ENCODE measurements at places on chromosomes 5 and 9. TPM values are rescaled to one million over a fixed set of nuclear protein-coding genes. Genes with fewer than 3 reads are reported as not detected.

- DNase-seq, result no peak
Measured at GRCh38 chr5:78671609-78672008, 23.0 kb upstream of the LHFPL2 start.

GRCh38 chr5:127612441-127613141, 36.3 kb upstream of the CTXN3 start:
- no peak for DNase-seq

The FLT4 gene
- total RNA-seq, result 8.2 TPM

The MPDZ gene
- total RNA-seq, result 52.3 TPM

DNA sequence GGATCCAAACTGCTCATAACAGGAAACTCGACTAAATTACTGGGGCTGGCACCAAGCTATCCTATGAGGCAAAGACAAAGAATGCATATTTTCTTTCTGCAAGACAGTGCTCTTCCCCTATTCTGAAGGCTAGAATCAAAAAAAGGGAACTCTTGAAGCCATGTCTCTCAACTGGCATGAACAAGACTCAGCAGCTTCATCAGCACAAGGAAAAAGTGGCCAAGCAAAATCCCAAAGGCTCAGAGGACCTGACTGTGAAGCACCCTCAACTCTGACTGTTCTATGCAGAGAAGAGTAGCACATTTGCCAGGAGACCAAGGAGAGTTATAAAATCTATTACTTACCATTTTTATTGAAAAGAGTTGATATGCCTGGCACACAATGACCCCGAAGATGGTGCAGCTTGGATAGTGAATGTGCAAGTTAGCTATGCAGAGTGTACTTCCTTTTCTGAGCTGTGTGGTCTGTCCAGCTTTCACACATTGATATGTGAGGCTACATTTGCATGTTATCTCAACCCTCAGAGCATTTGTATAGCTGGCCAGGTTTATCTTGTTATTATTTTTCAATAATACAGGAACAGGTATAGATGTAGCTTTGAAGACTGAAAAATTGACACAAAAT, 51.0 kb upstream of the FYB1 start:
- no peak for DNase-seq

- no peak for DNase-seq
Measured at GRCh38 chr5:141515141-141515540, 26.3 kb downstream of the PCDHGC5 start.

GRCh38 chr5:74502479-74502950, 138.0 kb downstream of the ENC1 start:
- DNase-seq, result no peak

- DNase-seq, result no peak
Measured at GRCh38 chr5:177382423-177383029, 1.7 kb upstream of the SLC34A1 start.

- DNase-seq, result no peak
Measured at GRCh38 chr5:2430606-2431005, 320.9 kb downstream of the IRX2 start.

DNA sequence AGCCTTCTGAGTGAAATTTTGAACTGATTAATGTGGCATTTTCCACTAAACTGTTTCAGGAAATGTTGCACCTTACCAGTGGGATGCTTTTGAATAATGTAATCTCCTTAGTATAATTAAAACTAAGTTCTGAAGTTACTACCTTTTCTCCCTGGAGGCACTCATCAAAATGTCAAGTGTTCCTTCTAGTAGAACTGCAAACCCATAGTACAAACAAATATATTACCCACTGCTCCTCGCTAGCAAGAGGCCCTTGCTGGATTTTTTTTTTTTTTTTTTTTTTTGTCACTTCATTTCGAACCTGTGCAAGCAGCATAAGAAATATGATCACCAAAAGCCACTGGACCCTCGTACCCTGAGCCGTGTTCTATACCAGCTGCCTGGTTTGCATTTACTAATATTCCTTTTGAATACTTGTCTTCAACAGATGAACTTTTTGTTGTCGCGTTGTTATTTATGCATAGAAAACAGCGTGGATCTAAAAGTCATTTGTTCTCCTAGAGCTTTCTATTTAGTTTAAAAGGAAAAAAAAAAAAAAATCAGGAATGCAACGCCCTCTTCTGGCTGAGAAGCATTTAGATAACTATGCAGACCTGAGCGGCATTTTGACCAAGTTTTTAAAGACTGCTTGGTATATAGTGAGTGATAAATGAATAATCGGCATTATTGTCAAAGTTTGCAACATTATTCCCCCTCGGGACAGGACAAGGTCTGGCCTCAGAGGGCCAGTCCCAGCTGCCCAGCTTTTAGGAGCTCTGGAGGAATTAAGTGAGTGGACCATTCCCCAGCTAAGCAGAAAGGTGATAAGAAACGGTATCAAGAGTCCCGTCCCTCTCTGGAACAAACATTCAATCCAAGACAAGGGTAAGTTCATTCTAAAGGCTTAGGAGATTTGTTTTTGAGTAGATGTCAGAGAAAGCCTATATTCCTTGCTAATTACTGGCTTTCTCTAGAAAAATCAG, 162.5 kb upstream of the KIF2A start:
- no peak for DNase-seq

The PDGFRB gene
- 68.3 TPM for total RNA-seq

GRCh38 chr5:147538236-147538635, 28.4 kb upstream of the DPYSL3 start:
- DNase-seq, result no peak

The SPATA31D4 gene
- not detected for total RNA-seq

GRCh38 chr9:71003346-71003745, 118.1 kb downstream of the TRPM3 start:
- no peak for DNase-seq

GRCh38 chr5:179818746-179819295, 1.9 kb upstream of the SQSTM1 start:
- DNase-seq, result peak; percentile 96

The PCDHGB3 gene
- total RNA-seq, result 3.9 TPM

GRCh38 chr5:98770209-98770910, 3.1 kb upstream of the RGMB start:
- peak; percentile 64 for DNase-seq

The MARCHF6 gene
- 140 TPM for total RNA-seq

DNA sequence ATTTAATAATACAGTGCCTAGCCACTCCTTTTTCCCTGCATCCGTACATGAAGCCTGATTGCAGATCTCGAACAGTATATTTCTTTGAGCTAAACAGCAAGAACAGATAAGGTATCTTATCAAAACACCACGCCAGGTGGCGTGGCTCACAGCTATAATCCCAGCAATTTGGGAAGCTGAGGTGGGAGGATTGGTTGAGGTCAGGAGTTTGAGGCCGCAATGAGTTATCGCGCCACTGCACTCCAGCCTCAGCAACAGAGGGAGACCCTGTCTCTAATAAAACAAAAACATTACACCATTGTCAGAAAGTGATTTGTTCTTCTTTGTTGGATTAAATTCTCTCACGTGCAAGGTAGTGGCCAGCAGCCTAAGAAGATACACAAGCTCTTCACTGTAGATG, 291.2 kb upstream of the DMRT1 start:
- no peak for DNase-seq

DNA sequence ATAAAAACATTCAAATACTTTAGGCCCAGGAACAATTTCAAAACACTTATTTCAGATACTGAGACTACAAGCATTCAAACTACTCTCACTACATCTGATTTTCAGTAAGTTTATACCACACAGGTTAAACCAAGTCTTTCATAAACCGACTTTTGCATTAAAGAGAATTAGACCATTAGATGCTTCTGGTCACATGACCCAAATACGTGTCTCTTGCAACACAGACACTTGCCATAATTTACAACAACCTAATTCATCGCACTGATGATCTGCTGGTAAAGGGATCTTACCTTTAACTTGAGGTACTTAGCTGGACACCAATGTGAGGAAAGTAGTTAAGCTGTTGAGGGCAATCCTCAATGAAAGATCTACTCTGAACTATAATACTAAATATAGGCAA, 3.2 kb downstream of the HNRNPH1 start:
- no peak for DNase-seq

The NAA35 gene
- total RNA-seq, result 18.0 TPM

The GRIA1 gene
- 0.41 TPM for total RNA-seq

GRCh38 chr5:84255315-84255714, 129.4 kb downstream of the EDIL3 start:
- DNase-seq, result no peak

- DNase-seq, result no peak
Measured at GRCh38 chr9:90905822-90906221, 104.2 kb downstream of the SYK start.

DNA sequence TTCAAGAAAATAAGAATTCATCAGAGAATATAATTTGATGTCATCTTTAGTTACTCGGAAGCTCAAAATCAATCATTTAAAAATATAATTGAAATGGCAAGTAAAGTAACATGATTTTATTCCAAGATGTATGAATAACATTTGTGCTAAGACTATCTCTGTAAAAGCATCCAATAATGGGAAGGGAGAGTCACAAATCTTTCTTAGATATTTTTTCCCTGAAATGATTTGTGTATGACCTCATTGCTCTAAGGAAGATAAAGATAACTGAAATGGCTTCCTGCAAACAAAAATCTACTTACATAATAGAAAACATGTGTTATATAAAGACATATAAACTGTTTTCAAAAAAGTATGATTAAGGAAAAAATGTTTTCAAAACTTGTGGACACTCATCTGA, 97.4 kb upstream of the FGF10 start:
- no peak for DNase-seq

The IL9 gene
- not detected for total RNA-seq

The TMEM174 gene
- not detected for total RNA-seq

DNA sequence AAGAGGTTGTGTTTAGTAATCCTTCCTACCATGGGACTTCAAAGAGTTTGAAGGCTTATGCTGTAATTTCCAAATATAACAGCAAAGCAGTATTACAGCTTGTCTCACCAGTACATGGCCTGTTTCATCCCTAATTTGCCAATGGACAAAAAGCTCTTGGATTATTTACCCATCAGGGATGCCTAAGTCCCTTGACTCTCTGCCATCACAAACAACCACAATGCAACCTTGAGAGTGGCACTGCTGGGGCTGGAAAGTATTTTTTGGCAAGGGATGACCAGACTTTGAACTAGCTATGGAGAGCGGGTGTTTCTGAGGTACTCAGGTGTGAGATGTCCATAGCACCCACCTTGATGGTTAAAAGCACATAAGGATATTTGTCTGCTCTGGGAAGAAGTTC, 9.1 kb downstream of the MAMDC2 start:
- no peak for DNase-seq

- peak; percentile 71 for DNase-seq
Measured at GRCh38 chr5:88889189-88890069, 6.4 kb upstream of the MEF2C start.

GRCh38 chr5:74949976-74950375, 83.8 kb upstream of the FAM169A start:
- DNase-seq, result no peak

The PAEP gene
- total RNA-seq, result not detected

The SPATA31C1 gene
- total RNA-seq, result not detected

The ZBED3 gene
- total RNA-seq, result 10.0 TPM

DNA sequence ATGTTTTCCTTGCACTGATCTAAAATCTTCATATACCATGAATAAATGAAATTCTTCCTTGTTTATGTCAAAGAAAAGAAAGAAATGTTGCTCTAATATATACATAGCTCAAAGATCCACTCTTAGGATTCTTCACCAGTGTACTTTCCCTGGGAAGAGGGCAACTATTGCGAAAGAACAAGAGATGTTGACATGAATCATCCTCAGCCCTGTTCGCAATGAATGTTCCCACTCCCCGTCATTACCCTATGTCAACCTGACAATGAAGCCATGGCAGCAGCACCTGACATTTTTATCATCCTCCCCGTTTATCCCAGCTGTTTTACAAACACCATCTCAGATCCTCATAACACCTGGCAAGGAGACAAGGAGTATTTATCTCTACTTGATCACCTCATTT, 409.1 kb upstream of the GRIA1 start:
- no peak for DNase-seq

GRCh38 chr5:111748304-111748763, 8.7 kb downstream of the NREP start:
- no peak for DNase-seq

GRCh38 chr9:92510747-92511146, 25.0 kb downstream of the ECM2 start:
- no peak for DNase-seq
